ENCODE measurements at places on chromosomes 5 and 9.
A peak's percentile ranks its signal among the peaks of the same experiment; 100 is the strongest.

DNA sequence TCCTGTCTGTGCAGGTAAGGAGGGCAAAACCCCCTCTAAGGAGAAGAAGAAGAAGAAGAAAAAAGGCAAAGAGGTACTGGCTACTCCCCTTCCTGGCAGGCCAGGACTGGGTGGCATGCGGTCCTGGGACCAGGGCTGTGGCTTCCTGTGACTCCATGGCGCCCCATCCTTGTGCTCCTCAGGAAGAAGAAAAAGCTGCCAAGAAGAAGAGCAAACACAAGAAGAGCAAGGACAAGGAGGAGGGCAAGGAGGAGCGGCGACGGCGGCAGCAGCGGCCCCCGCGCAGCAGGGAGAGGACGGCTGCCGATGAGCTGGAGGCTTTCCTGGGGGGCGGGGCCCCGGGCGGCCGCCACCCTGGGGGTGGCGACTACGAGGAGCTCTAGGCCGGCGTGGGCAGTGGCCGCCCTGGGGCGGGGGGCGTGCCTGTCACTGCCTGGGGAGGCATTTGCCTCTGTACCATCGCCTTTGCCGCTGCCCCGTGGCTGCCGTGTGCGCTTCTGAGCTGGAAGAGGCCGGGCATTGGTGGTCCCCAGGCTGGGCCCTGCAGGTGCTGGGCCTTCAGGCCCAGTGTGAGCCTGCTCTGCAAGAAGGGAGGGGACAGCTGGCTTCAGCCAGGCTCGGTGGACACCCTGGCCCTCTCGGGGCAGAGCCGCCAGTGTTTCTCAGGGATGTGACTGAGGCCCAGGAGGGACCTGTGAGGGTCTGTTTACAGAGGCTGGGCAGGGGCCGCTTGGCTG is 2.0 kb upstream of the AJM1 start:
- no peak for DNase-seq

DNA sequence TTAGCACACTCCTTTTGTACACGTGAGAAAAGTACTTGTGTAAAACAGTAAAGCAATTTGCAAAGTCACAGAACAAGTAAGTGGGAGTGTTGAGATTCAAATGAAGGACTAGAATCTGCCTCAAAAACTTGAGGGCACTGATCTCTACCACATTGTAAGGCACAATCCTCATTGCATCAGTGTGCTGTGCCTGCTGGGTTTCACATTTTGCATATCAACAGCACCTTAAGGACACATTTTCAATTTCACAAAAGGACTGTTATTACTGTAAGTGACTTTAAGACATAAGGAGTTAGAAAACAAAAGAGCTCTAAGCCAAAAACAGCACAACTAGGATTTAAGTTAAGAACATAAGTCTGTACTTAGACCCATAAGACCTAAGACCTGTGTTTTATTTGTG is 44.7 kb upstream of the HK3 start:
- no peak for DNase-seq

DNA sequence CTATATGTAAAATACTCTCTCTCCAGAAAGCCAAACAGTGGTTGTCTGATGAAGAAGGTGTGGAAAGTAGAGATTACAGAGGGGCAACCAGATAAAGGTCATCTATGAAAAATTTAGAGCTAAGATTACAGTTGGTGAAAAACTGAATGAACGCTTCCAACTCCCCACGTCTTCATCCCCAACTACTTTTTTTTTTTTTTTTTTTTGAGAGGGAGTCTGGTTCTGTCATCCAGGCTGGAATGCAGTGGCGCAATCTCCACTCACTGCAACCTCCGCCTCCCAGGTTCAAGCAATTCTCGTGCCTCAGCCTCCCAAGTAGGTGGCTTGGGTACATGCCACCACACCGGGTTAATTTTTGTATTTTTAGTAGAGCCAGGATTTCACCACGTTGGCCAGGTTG is 64.3 kb downstream of the RAPGEF6 start:
- DNase-seq = no peak

DNA sequence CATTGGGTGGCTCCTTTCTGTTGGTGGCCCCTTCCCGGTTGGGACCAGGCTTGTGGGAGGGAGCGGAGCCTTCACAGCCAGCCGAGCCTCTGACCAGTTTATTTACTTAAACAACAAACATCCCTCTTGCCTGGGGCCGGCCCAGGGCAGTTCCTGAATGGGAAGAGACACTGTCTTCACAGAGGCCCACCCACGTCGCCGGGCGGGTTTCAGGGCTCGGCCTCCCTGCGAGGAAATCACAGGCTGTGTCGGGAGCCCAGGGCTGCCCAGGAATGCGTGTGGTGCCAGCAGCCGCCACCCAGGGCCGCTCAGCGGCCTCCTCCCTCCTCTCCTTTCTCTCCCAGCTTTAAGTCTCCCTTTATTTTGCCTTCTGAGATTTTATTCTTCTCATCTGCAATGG is 132.5 kb downstream of the HSD17B3 start:
- DNase-seq = no peak

DNA sequence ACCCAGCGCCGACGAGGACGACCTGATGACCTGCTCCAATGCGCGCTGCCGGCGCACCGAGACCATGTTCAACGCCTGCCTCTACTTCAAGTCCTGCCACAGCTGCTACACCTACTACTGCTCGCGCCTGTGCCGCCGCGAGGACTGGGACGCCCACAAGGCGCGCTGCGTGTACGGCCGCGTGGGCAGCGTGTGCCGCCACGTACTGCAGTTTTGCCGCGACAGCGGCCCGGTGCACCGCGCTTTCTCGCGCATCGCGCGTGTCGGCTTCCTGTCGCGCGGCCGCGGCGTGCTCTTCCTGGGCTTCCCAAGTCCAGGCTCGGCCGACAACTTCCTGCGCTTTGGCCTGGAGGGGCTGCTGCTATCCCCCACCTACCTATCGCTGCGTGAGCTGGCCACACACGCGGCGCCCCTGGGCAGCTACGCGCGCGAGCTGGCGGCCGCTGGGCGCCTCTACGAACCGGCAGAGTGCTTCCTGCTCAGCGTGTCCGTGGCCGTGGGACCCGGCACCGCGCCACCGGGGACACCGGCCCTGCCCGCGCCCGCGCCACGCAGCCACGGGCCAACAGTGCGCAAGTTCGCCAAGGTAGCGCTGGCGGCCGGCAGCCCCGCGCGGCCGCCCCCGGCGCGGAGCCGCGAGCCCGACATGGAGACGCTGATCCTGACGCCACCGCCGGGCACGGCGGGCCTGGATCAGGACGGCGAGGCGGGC is 2.7 kb upstream of the PHPT1 start:
- DNase-seq = no peak

DNA sequence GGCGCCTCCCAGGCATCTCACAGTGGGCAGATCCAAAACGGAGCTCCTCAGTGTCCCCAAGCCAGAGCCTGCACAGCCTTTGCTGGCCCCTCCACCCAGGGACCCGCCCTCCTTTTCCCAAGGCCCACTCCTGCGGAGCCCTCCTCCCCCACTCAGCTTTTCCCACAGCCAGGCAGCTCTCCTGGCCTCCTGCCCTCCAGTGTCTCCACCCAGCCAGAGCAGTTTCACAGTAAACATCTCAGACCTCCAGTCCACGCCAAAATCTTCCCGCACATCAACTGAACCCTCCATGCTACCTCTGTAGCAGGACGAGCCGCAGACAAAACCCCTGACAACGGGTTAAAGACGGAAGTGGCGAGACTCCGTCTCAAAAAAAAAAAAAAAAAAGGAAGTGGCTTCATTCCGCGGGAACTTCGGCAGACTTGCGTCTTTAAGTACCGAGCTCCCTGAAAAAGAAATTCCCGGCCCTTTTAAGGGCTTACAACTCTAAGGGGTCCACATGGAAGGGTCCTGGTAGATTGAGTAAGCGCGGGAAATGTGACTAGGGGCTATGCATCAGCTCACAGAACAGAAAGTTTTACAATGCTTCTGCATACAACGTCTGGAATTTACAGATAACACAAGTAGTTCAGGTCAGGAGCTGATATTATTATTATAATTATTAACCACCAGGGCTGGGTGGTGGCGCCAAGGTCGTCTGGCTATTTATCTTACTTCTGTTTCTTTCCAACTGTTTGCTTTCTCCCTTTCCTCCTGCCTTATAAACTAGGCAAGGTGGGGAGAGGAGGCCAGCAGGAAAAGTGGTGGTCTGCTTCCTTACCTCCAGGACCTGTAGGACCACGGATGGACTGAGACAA is 11.4 kb upstream of the GRIN1 start:
- no peak for DNase-seq

GRCh38 chr5:9374025-9374424 is 171.8 kb downstream of the SEMA5A start:
- DNase-seq = no peak

DNA sequence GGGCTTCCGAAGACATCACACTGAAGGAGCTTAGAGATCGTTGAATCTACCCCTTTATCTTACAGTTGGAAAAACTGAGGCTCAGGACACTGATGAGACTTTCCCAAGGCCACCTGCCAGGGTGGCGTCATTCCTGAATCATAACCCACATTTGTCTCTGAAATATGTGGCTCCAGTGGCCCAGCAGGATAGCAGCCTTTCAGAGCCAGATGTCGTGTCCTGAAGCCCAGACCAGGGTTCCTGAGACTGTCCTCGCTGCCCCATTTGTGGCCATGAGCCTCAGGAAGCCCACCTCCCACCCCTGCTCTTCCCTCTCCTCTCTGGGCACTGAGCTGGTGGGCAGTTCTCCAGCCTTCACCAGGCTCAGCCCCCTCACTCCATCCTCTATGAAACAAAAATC is 2.4 kb downstream of the HMCN2 start:
- no peak for DNase-seq

DNA sequence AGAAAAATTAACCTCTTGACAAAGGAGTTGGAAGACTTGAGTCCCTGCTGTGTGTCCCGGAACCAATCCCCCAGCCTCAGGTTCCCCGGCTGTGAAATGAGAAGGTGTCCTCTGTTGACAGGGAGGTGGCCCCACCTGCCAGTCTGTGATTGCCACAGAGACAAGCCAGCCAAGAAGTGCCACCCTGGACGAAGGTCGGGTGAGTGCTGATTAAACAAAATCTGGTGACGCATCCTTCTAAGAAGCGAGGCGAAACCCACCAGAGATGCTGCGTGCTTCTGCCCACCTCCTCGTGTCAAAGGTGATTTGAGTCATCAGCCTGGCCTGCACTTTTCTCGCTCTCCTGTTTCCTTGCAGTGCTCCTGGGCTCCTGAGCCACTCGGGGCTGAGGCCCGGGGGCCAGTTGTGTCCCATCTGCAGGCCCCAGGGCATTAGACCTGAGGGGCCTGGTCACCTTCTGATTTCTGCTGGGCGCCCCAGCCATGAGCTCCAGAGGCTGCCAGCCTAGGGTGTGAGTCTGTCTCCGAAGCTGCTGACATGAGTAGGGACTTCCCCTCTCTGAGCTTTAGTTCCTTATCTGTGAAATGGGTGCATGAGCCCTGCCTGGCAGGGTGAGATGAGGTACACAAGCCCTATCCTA is 28.7 kb downstream of the NEK6 start:
- no peak for DNase-seq

GRCh38 chr9:27457445-27457844 is 66.6 kb upstream of the IFNK start:
- no peak for DNase-seq

GRCh38 chr5:55344392-55344992 is 36.7 kb downstream of the MTREX start:
- DNase-seq = peak; percentile 46

- peak; percentile 66 for DNase-seq
Observed at GRCh38 chr5:65076251-65076869, 307.6 kb downstream of the CWC27 start.

DNA sequence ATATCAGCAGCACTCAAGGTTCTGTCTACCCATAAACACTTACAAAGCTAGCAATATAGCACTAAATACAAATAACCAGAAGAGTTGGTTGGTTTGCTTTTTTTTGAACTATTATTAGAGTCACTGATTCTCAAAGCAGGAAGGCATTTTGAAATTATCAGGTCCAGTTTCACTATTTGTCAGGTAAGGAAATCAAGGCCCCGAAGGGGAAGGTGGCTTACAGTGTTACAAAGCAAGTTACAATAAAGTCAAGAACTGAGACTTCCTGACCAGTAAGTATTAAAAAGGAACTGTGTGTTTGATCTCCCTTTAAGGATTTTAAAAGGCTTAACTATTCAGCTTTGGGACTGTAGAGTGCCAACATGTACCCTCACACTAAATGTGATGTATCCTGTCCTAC is 10.8 kb downstream of the C5orf15 start:
- DNase-seq = no peak

DNA sequence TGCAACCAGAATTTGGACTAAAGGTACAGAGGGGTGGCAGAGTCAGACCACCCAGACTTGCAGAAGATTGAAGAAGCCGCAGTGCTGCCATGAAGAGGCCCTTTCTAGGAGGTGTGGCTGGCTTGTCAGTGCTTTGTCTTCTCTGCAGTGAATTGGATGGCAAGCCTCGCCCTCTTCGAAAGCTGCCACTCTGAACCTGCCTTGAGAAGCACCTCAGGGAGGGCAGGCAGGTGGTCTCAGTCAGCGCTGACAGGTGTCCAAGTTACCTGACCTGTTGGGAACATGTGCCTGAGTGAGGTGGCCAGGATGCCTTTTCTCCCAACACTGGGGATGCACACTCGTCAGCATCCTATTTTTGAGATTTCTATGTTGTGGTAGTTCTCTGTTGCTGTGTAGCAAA is 6.2 kb downstream of the TENT4A start:
- DNase-seq = no peak

DNA sequence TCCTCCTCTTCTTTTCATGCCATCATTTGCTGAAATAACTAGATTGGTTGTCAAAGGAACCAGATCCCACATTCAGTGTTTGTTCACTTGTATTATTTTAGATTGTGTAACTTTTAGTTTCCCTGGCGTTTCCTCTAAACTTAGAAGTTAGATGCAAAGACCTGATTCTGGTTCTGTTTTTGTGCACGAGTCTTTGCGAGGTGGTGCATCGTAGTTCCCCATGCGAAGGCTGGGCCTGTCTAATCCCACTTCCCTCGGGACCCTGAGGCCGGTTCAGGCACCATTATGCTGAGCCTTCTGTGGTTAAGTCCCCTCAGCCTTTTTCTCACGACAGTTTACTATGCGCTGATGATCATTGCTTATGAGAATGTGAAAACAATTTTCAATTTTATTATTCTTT is 219.1 kb upstream of the OTULINL start:
- DNase-seq = no peak

GRCh38 chr5:8993031-8993430 is 552.8 kb downstream of the SEMA5A start:
- peak; percentile 10 for DNase-seq

DNA sequence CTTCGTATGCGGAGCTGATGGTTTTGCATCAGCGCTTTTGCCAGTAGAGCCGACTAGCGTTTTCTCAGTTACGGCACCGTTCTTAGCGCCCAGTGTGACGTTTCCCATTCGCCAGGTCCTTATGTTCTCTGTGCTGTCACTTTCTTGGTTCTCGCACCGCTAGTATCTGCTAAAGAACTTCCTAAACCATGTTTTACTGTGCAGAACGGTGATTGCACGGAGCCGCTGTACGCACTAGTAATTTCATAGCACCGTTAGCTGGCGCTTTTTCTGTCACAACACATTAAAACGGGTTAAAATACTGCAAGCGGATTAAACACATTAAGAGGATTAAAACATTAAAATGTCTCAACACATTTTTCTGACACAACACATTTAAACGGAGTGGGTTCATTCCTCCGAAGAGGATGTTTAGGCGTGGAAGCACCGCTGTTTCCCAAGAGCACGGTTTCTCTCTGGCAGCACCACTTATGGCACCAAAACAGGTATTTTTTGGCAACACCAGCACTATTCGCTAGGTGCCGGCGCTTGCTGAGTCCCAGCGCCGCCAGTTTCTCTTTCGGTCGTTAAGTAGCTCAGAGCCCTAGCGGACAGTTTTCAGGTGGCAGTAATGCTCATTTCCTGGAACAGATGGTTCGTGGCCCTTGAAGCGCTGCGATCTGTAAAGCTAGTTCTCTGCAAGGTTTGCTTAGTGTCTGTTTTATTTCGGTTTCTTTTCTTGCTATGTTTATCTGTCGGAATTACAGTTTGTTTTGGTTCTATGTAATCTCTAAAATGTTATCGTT is 20.3 kb downstream of the ANXA2R start:
- DNase-seq = peak; percentile 66

Measured in SK-N-DZ (cell line).